SW 1271 (cell line): ENCODE measurements at places on chromosomes 6 and 20.

DNA sequence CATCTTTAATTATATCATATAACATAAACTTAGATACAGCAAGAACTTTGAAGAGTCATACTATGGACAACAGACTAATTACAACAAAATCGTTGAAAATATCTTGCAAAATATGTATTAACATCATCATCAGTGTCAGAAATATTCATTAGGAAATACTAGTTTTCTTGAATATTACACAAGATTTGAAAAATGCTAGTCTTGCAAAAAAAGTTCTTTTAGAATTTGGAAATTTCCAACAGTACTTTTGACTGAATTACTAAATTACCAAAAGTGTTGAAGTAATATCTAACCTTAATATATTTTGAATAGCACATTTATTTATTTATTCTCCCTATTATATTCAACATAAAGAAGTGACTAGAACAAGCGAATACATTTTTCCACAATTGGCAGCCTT, 1224.8 kb upstream of the EYS start:
- no peak for DNase-seq

DNA sequence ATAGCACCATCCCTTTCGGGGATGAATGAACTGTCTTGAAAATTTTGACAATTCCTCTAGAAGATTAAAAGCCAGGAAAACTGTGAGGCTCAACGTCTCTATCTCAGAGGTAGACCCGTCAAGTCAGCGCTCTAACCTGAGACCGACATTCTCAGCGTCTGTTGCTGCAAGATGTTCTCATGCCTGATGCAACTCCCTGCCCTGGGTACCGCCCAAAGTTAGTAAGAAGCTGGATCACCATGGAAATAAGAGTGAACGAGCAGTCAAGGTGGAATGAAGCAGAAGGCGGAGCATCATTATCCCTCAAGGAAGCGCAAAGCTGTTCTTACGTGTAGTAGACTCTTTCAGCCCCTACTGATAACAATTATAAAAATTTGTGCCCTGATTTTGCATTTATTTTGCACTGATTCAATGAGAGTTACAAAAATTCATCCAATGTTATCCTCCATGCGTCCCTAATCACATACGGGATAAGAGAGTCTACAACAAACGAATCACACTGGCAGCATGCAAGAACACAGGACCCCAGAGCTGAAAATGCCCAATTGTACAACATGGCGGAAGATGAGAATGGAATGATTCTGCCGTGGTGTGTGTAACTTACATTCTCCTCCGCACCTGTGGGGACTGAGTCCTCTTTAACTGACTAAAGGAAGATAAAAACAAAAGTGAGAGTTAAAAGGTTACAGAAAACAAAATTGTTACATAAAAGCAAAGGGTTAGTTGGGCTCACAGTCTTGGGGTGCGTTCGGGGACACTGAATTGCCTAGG, 95.4 kb downstream of the BCAS1 start:
- DNase-seq: no peak

DNA sequence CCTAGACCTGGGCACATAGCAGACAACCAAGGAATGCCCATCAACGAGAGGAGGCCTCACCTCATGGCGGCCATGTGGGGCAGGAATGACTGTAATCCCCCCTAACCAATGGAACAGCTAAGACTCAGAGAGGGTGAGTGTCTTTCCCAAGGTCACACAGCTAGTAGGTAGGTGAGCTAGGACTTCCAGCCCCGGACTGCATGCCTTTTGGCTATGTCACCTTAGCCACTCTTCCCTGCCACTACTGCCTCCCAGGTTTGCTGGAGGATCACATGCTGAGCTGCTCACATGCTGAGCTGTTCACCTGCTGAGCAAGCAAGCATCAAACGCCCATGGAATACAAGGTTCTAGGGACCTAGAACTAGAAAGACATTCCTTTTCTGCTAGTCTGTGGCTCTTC, 188.5 kb upstream of the PMEPA1 start:
- DNase-seq: no peak

- DNase-seq: no peak
Observed at GRCh38 chr20:24766143-24766527, 182.9 kb upstream of the CST7 start.

DNA sequence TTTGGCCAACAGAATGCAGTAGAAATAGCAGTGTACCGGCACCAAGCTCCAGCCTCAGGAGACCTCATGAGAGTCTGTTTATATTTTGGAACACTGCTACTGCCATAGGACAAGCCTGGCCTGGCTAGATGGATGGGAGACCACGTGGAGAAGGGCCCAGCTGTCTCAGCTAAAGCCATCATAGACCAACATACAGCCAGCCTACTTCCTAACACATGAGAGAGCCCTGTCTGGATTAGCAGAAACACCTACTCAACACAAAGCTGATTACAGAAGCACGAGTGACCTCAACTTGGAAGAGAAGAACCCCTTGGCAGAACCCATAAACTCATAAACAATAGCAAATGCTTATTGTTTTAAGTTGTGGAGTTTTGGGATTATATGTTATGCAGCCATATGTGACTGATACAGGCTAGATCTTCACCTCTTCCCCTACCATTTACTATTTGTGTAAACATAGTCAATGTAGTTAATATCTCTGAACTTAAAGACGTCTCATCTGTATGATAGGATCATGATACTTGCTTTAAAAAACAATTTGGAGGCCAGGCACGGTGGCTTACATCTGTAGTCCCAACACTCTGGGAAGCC, 199.4 kb upstream of the ZNF217 start:
- DNase-seq: no peak

- no peak for DNase-seq
Observed at GRCh38 chr20:12936020-12936419, 72.8 kb upstream of the SPTLC3 start.

DNA sequence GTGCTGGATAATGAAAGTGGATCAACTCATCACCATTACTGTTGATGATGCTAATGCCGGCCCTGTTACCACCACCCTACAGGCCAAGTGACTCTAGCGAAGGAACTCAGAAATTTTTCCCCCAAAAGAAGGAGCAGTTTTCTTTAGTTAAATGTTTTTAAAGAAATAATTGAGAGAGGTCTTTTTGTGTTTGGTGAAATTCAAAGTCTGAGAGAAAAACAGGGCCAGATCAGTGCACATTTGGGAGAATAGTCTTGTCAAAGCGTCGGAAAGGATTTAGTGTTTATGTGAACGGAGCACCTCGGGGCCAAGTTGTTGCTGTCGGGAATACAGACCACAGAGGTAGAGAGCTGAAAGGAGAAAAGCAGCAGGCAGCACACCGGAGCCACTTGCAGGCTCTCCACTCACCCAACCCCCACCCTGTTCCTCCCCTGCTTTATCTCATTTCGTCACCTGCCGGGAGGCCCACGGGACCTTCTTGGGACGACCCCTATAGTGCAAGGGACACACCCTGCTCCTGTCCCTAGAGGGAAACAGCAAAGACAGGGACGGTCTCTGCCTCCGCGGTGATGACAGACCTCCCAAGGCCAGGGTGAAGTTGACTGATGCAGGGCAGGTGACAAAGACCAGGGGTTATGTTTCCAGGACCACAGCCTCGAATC, 6.8 kb downstream of the TFAP2B start:
- DNase-seq: no peak

- DNase-seq: peak; percentile 80
Observed at GRCh38 chr6:33314515-33314942, 651 bp upstream of the TAPBP start.

DNA sequence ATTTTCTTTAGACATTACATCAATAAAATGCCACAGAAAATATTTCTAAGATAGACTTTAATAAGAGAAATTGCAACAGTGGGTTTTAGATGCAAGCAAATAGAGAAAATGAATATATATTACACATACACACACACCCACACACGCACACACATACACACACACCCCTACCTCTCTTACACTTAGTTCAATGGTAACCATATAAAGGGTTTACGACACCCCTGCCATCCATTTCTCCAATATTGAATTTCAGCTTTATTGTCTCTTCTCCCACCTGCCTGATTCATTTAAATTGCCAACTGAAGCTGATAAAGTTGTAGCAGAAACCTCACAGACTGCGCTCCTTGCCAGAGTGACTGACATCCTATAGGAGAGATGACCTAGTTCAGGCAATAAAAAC, 154.6 kb downstream of the ADAT2 start:
- no peak for DNase-seq

DNA sequence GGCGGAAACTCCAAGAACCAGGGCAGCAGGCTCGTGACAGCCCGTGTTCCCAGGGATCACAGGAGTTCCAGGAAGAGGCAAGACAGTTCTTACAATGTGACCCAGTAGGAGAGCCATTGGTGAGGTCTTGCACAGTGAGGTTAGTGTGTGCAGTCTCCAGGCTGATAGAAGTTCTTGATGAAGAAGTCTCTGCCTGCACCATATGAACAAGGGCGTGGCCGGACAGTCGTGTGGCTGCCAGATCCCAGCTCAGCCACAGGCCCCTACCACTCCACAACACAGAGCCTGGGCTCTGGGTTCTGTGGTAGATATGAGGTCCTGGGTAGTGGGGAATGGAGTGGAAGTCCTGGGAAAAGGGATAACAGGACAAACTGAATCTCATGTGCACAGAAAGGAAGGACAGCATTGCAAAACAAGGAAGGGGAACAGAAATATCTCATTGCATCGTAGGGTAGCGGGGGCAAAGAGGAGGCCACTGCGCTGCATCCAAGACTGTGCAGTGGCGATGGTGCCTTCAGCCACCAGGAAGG, 65.2 kb downstream of the STX11 start:
- DNase-seq: no peak

DNA sequence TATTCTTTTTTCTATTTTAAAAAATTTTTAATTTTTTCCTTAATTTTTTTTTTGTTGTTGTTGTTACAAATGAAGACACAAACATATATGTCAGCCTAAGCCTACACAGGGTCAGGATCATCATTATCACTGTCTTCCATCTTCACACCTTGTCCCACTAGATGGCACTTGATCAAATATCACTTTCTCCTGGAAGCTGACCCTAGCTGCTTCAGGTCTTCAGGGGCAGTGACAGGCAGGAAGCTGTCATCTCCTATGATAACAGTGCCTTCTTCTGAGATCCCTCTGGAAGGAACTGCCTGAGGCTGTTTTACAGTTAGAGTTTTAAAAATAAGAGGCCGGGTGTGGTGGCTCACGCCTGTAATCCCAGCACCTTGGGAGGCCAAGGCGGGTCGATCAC, 70.2 kb upstream of the EEF1E1 start:
- DNase-seq: peak; percentile 13

DNA sequence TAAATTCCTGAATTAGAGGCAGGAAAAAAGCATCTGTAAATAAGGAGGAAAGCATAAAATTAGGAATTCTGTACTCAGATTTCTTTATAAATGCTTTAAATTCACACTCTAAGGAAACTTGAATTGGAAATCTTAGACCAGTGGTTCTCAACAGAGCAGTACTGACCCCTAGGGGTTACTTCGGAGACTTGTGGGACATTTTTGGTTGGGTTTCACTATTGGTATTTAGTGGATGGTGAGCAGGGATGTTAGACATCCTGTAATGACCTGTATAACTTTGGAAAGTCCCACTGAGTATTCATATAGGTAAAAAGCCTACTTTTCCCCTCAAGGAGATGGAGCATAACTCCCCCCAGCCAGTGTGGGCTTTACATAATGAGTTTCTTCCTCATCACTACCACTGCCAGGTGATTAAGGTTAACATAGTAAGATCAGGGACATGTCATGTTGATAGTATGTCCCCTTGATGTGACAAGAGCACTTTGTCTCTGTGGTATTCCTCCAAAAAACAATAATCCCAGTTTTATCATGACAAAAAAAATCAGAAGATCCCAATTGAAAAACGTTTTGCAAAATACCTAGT, 31.0 kb downstream of the GLO1 start:
- no peak for DNase-seq
